ENCODE measurements at places on chromosomes 4 and X.

DNA sequence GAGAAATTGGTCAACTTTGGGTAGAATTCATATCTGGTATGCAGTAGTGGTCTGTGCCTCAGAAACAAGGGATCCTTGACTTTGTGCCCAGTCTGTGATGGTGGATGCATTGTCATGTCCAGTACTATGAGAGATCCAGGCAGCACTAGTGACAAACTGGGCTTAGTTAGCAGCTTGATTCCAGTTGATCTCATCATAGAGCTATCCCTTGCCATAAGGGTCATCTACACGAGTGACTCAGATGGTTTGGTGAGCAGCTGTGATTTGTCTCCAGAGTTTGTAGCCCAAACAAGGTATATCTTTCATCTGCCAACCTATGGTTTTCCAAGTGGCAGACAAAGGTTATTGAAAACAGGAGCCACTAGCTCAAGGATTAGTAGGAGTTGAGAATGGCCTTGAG is 298.8 kb downstream of the GBA3 start:
- no peak for DNase-seq

GRCh38 chrX:12681047-12681446 is 110.2 kb upstream of the PRPS2 start:
- no peak for DNase-seq

DNA sequence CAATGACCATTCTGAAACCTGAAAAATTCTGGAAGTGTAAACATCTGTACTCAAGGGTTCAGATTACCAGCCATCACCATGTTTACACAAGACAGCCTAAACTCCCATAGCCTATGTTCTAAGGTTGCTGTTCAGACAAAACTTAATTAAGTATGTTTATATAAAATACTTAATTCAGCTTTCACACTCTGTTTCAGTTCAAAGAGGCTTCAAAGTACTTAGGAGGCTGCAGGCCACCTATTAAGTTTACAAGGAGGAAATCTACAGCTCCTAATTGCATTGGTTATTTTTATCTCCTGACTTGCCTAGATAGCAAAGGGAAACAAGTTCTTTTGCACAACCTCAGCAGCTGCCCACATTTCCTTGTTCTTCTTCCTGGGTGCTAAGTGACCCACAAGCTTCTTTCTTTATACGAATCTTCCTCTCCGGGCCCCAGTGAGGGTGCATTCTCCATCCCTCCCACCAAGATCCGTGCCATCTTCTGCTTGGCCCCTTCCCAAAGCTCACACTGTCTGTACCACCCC is 2.0 kb downstream of the GAK start:
- DNase-seq, result no peak

- DNase-seq, result no peak
Measured at GRCh38 chr4:139951021-139951420, 203.0 kb downstream of the MAML3 start.

- no peak for DNase-seq
Measured at GRCh38 chr4:19472666-19473065, 779.0 kb upstream of the SLIT2 start.

Measured in T-helper 1 cell (primary cell).